ENCODE measurements at places on chromosomes 6 and 20.
A peak's percentile ranks its signal among the peaks of the same experiment; 100 is the strongest.

DNA sequence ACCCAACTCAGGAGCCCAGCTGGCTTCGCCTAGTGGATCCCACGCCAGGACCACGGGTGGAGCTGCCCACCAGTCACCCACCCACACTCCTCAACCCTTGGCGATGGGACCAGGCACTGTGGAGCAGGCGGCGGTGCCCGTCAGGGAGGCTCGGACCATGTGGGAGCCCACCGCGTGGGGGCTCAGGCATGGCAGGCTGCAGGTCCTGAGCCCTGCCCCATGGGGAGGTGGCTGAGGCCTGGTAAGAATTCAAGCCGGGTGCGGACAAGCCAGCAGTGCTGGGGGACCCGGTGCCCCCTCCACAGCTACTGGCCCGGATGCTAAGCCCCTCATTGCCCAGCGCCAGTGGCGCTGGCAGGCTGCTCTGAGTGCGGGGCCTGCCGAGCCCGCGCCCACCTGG lies 123.1 kb upstream of the LGSN start:
- no peak for DNase-seq

DNA sequence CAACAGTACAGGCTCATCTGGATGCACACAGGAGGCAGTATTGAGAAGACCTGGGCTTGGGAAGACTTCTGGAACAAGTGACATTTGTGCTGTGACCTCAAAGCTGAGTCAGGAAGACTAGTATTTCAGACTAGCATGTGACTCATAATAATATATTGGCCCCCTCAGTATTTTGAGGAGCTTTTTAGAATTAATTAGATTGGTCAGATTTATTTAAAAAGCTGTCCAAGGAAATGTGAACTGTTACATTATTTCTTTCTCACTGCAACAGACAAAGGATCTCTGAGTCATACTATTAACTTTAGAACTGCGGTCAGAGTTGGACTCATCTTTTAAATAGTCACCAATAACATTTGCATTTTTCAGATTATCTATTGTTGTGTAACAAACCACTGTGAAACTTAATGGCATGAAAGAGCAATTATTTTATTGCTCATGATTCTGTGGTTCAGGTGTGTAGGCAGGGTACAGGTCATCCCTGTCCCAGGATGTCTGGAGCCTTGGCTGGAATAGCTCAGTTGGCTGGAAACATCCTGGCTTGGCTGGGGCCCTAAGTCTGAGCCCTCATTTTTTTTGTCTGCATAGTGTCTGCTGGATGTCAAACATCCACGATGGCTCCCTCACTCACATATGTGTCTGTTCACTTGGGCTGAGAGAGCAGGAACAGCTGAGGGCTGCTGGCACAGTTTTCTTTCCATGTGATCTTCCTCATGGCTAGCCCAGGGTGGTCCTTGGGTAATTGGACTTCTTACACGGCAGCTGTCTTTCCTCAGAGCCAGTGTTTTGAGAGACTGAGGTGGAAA lies 46.9 kb downstream of the MAP3K4 start:
- DNase-seq = no peak

- DNase-seq = no peak
These were observed 49.2 kb downstream of the CDKAL1 start for GRCh38 chr6:20583444-20583800.

GRCh38 chr6:15484140-15484539 lies 178.7 kb downstream of the DTNBP1 start:
- DNase-seq = no peak

DNA sequence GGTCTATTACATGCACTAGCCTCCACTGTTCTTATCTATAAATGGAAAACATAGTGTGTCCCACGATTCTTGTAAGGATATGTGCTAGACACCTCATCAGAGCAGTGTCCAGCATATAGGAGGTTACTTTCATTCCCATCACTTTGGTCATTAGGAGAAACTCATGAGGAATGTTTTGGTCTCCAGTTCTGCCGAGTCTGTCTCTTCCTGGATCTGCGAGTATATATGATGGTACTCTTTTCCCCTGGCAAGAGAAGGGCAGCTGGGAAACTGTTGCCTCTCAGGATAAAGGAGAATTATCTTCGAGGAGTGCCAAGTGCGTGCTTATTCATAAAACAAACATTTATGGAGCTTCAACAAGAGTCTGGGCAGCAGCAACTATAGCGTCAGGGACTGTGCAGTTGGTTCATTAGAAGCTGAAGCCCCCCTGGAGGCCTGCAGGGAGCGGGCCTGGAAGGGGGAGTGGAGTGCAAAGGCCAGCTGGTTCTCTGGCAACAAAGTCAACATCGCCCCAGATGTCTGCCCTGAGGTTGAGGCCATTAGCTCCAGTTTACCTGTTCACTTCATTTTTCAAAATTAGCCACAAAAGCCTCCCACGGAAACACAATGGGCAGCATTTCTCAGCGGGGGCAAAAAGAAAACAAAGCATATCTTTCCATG lies 811.9 kb downstream of the MAFB start:
- no peak for DNase-seq

- no peak for DNase-seq
These were observed 6.5 kb upstream of the ZSWIM1 start for GRCh38 chr20:45874576-45874975.

DNA sequence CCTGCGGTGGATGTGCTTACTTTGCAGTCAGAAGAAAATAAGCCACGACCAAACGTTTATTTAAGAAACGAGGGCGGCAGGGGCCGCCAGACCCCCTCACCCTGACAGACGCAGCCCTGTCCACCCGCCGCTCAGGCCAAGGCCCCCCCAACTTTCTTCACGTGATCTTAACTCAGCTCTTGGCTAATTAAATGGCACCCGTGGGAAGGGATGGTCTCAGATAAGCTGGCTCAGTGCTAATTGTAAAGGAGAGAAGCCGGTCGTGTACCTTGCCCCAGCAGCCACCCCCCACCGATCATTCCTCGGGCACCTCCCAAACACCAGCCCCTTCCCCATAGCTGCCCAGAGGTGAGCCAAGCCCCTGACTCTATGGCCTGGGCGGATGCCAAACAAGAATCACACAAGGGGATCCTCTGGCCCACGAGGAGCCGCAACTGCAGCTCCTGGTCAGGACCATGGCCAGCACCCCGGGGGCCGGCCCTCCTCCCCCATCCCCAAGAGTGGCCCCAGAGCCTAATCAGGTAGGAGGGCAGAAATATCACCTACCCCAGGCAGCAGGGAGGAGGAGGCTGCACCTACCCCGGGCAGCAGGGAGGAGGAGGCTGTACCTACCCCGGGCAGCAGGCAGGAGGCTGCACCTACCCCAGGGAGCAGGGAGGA lies 11.2 kb downstream of the KCNQ2 start:
- no peak for DNase-seq

- DNase-seq = no peak
These were observed 15.9 kb upstream of the TRERF1 start for GRCh38 chr6:42467651-42468050.

DNA sequence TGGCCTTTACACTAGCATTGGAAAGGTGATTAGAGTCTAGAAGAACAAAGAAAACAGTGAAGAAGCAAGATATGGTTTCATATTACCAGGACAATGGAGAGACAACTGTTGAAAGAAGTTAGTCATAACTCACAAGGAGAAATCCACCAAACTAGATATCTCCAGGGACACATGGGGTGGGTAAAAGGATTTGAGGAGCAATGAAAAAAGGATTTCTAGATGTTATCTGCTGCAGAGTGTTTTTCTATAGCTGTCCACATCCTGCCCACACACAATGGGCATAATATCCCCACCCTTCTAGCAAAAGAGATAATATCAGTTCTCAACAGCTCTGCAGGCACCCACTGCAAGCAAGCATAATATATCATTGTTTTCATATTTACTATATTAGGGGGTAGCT lies 303.1 kb downstream of the HAO1 start:
- no peak for DNase-seq

DNA sequence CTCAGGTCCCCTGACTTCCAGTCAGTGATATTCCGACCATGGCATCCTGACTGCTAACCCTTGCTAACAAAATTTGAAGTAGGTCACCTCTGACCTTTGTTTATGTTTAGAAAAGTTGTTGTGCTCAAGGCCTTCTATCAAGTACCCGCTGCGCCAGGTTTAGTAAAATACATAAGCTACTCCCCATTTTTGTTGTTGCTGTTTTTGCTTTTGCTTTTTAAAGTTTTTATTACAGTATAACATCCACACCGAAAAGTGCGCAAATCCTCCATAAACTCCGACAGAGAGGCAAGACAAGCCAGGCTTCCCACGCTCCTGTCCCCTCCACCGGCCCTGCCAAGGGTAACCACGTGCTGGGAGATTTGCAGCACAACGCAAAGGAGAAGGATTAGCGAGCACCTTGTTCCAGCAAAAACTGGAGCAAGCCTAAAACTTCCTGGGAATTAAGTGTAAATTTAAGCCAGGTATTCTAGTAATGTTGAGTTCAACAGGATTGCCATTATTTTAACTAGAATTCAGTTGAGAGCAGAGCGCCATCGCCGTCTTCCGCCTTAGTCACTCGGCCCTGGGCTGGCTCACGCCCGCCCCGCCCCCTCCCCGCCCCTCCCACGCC lies 17.8 kb upstream of the HMGN4 start:
- no peak for DNase-seq

DNA sequence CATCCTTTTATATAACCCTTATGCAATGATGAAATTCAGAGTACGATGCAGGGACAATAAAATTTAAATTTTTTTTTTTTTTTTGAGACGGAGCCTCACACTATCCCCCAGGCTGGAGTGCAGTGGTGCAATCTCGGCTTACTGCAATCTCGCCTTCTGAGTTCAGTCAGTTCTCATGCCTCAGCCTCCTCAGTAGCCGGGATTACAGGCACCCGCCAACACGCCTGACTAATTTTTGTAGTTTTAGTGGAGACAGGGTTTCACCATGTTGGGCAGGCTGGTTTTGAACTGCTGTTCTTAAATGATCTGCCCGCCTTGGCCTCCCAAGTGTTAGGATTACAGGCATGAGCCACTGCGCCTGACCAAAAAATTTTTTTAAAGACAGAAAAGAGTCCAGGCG lies 15.2 kb downstream of the MTO1 start:
- no peak for DNase-seq

- DNase-seq = no peak
These were observed 1.6 kb downstream of the HMGN3 start for GRCh38 chr6:79232696-79233462.

GRCh38 chr20:57317789-57318371 lies 11.7 kb upstream of the SPO11 start:
- no peak for DNase-seq

DNA sequence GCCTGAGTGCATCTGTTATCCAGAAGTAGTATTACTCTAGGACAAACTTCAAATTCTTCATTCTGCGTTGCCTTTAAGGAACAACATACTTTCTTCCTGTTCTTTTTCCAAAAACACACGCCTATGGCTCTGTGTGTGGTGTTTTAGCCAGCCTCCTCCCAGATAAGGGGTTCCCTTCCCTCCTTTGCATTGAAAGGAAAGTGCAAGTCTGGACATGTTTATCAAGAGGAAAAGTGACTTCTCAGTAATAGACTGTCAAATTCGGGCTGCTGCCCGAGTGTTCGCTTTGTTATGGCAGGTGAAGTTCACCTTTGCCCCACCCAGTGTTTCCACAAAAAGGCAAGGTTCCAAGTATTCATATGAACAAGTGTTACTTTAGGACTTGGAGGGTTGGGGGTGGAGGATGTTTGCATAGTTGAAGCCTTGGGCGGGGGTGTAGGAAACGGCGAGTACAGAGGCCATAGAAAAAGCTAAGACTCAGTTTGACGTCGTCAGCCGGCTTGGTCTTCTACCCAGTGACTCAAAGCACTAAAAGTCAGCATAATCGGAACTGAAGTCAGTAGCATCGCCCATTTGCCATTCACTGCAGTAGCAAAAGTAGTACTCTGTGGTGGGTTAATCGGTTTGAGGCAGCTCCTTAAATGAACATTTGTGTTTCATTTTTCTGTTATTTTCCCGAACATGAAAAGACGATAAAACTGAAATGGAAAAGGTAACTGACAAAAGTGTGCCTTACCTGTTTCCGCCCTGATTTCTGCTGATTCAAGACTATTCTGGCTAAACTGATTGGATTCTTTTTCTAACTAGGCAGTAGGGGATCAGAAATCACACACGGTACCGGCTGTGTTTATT lies 12.5 kb downstream of the PRDM1 start:
- peak; percentile 84 for DNase-seq

- DNase-seq = no peak
These were observed 38.0 kb downstream of the SESN1 start for GRCh38 chr6:109056661-109057060.
